Skeletal muscle cell (primary cell): ENCODE measurements at places on chromosomes 1 and 21.

DNA sequence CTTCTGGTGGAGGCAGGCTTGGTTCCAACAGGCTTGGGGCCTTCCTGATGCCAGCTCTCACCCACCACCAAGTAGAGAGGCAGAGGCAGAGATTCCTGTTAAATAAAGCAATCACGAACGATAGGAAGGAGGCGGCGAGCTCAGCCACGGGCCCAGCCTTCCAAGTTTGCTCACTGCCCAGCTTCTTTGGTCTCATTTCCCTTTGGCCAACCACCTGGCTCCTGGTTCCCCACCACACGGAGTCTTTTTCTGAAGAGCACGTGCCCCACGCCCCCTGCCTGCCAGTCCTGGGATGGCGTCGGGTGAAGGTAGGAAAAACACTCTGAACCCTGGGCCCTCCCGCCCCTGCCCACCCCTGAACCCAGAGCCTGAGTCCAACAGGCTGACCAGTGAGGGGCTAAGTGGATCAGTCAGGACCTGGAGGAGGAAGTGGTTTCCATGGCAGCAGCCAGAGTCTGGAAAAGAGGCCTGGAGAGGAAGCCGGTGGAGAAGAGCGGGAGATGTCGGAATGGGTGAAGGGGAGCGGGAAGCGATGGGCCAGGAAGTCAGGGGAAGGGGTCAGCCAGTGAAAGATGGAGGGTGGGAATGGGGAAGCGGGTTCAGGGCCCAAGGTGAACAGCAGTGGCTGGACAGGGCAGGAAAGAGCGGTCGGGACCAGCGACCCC is 158.2 kb upstream of the KLHDC7A start:
- no peak for DNase-seq

GRCh38 chr1:8004113-8004802 is 21.9 kb downstream of the ERRFI1 start:
- DNase-seq = no peak

GRCh38 chr1:182251561-182251960 is 140.0 kb downstream of the GLUL start:
- DNase-seq = no peak

- no peak for DNase-seq
These were observed 22.8 kb upstream of the CD53 start for GRCh38 chr1:110850145-110850544.
